Suprapubic skin (tissue), 4 donors: ENCODE measurements at places on chromosomes 1 and 21. TPM values are rescaled to one million over a fixed set of nuclear protein-coding genes. Genes with fewer than 3 reads are reported as not detected.

MROH9 gene
- total RNA-seq: not detected

DNA sequence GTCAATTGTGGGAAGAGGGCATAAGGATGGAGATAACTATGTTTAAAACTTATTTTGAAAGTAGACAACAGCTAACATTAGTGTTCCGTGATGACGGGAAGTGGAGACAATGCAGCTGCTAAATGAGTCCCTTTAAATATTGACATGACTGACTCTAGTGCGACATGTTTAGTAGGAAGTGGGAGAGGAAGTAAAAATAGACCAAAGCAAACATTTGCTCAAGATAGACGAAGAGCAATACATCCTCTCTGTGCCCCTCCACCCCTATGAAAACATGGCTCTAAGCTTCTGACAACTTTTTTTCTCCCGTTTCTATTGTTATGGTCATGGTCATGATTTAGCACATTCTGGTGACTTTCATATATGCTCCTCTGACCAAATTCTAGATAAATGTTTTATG lies 60.0 kb upstream of the HMCN1 start:
- DNase-seq: no peak

C1orf87 gene
- not detected for total RNA-seq

CD160 gene
- total RNA-seq: not detected

DNA sequence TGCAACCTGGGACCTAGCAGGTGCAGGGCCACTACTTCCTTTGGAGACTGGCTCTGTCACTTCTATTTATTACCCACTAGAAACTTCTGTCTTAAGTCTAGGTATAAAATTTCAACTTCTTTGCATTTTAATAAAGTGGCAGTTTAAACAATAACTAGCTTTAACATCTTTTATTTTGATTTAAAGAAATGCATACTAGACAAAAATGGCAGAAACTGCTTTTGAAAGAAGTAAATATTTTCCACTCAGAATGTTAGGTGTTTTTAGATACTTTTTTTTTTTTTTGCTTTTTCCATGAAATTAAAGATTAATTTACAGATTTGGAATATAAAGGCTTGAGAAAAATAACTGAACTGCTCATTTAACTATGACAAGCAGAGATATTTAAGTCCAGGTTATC lies 1477.6 kb downstream of the KCNT2 start:
- DNase-seq: no peak

- DNase-seq: no peak
These were observed 1.8 kb upstream of the COA6 start for GRCh38 chr1:234371414-234371813.
